ENCODE measurements at places on chromosomes 6 and 20.
A peak's percentile ranks its signal among the peaks of the same experiment; 100 is the strongest.

DNA sequence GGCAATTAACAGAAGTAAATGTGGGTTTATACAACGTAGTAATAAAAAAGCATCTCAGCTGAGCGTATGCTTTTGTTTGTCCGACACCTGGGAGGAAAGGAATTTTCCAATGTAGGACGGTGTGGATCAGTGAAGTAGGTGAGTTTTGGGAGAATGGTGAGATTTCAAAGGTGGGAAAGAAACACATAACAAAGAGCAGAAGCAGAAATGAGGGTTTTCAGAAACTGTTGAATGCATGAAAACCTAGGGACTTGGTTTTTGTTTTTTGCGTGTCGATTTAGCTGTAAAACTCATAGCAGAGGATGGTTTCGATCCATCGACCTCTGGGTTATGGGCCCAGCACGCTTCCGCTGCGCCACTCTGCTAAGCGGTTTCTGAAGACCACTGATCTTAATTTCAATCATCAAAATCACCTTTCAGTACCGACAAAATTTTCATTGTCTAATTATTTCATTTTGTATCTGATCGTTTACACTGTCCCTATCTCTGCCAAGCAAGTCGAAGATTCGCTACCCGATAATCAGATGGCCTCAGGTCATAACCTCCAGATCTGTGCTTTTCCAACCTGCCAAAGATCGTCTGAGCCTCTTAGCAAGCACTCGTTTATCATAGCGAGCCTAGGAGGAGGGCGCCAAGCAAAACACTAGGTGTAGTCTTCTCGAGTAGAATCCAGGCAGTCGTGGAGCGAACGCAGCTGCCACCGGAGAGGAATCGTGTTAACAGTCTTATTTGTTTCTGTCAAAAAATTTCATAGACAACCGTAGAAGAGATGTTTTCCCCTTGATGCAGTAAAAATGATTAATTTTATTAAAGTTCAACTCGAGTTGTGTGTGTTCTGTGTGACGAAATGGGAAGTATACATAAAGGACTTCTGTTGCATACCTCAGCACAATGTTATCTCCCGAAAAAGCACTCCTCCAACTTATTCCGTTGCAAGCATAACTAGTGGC lies 20.9 kb upstream of the POM121L2 start:
- peak; percentile 24 for DNase-seq

- no peak for DNase-seq
Measured at GRCh38 chr20:17077030-17077429, 149.8 kb upstream of the PCSK2 start.

- DNase-seq: no peak
Measured at GRCh38 chr6:108562503-108562993, 1.8 kb downstream of the FOXO3 start.

DNA sequence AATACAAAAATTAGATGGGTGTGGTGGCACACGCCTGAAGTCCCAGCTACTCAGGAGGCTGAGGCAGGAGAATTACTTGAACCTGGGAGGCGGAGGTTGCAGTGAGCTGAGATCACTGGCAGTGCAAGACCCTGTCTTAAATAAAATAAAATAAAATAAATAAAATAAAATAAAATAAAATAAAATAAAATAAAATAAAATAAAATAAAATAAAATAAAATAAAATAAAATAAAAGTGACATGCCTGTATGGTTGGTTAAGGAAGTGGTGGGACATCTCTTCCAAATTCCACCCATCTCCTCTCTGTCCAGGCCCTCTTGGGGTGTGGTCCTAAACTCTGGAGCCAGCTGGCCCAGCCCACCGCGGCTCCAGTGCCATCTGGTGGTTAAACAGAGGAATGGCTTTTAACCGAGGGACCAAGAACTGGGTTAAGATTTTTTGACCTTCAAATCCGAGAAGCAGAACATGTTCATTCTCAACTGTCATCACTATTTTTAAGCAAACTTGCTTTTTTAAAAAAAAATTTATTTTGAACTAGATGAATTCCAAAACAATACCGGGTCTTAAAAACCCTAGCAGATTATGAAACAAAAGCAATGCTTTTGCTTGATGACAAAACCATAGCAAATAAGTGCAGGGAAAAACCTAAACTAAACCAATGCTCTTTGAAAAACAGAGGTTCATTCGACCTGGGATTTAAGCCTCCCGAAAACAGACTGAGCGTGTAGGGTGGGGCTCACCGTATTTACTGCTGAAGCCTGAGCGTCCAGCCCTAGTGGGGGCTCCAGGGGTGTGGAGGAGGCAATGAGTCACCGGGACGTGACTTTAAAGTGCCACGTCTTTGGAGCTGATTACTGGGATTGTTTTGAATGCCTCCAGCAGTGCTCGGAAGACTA lies 68.8 kb downstream of the CDC5L start:
- DNase-seq: no peak

- no peak for DNase-seq
Measured at GRCh38 chr6:91713911-91714310, 1127.0 kb upstream of the MAP3K7 start.

DNA sequence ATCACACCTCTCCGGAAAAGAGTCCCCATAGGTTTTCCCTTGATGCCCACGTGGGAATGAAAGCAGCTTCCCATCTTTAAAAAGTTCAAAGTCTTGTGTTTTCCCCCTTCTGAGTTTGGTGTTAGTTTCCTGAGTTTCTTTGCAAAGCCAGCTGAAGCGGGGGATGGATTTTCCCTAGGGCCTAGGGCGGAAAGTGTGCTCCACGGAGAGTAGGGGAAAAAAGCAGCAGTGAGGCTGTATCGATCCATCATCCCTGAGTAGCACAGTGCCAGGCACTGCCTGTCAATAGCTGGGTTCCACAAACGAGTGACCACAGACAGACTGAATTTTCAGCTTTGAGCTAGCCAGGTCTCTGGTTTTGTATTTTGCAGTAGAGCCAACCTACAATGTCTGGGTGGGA lies 1.3 kb downstream of the DAAM2 start:
- DNase-seq: no peak

GRCh38 chr6:2890976-2891767 lies 11.9 kb downstream of the SERPINB9 start:
- DNase-seq: no peak

- DNase-seq: no peak
Measured at GRCh38 chr20:62064770-62065673, 659 bp downstream of the TAF4 start.

- no peak for DNase-seq
Measured at GRCh38 chr6:114202389-114202788, 140.4 kb downstream of the HS3ST5 start.

- DNase-seq: no peak
Measured at GRCh38 chr6:9057937-9058336, 622.6 kb upstream of the SLC35B3 start.

DNA sequence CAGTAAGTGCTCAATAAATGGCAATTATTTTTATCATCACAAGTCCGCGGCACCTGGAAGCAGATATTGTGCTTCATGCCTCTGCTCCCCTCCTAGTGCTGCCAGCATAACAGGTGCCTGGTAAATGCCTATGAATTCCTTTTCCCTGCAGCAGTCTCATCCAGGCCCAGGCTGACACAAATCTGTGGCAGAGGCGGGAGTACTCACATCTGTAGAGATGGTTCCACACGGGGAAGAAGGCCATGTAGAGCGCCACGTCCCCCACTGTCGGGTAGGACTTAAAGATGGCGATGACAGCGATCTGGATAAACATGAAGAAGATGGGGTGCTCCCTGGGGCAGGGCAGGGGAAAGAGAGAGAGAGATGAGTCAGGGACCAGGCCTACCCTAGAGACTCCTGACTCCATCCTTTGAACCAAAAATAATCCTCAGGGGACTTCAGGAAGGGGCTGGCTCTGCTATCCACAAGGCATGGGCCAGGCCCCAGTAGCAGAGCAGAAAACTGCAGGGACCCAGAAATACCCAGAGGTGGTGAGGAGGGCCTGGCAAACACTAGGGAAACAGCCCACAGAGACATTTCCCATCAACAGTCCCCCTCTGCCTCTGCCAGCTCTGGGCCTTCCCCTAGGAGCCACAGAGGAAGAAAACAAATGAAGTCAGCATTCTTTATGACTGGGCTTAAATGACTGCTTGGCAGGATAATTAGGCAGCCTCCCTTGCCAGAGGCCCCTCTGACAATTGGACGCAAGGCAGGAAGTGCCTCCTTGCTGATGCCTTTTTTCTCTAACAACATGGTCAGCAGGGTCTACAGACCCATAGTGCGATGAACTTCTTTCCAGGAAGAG lies 23.0 kb downstream of the MAP1LC3A start:
- peak; percentile 21 for DNase-seq

DNA sequence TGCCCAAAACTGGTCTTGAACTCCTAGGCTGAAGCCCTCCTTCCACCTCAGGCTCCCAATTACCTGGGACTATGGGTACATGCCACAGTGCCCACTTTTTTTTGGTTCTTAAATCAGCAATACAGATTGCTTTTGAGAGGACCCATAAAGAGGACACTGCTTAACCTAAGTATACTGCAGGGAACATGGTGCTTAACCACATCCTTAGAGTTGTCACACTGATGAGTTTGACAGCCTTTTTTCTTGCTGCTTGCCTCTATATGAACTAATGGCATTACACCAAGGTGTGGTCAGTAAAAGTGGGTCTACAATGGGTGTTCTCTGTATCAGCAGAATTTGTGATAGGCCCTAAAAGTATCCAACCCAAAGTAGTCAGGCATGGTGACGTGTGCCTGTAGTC lies 7.2 kb upstream of the SLC35D3 start:
- DNase-seq: no peak
